8988T (cell line): ENCODE measurements at places on chromosomes 1 and 21.

DNA sequence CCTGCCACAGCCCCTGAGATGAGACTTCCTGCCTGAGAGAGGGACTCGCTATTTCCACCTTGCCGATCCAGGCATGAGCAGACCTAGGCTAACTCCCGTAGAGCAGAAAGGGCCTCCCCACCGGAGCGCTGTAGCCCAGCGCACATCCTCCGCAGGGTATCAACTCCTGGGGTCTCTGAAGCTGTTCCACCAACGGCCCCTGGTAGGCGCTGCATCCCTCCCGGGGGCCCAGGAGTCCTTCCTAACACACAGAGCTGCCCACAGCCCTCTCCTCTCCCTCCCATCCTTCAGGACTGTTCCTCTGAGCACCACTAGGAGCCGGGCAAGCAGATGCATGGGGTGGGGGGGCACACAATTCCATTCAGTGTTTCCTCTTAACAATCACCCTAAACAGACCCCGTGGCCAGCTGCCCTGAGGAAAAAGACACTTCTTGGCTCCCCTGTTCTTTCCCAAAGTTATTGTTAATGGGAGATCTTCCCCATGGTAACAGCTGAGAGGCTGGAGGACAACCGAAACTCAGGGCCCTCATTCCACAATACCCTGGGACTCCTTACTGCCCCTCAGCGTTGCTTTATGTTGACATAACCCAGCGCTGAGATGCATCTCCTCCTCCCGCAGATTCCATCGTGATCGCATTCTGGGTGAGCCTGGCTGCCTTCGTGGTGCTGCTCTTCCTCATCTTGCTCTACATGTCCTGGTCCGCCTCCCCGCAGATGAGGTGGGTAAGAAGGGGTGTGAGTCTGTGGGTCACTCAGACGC, 7.5 kb downstream of the MRAP start:
- no peak for DNase-seq

- no peak for DNase-seq
These were observed 87.1 kb downstream of the SLC5A9 start for GRCh38 chr1:48309564-48310082.

- no peak for DNase-seq
These were observed 60.3 kb downstream of the GALNT2 start for GRCh38 chr1:230127105-230128054.

- DNase-seq: no peak
These were observed 16.9 kb downstream of the AGO1 start for GRCh38 chr1:35899941-35900340.

DNA sequence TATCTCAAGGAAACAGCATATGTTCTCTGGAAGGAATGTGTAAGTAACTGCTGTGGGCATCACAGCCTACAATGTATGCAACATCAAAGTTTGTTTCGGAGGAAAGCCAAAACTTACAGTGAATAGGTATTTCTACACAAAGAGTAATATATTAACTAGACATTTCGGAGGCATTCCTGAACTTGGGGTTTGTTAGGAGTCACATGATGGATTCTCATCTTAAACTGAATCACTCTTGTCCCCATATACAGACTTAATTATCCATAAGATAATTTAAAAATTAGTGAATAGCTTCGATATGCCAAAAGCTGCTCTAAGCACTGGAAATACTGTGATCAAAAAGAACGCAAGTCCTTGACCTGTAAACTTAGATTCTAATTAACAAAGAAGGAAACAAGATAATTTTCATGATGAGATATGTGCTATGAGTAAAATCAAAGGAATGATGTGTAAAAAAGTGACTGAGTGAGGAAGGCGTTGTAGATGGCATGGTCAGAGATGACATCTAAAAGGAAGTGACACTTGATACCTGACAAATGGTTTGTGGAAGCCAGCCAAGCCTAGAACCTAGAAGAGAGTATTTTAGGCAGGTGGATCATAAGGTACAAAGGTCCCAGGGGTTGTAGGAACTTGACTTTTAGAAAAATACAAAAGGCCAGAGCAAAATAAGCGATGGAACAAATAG, 273.1 kb downstream of the MRPL39 start:
- no peak for DNase-seq

DNA sequence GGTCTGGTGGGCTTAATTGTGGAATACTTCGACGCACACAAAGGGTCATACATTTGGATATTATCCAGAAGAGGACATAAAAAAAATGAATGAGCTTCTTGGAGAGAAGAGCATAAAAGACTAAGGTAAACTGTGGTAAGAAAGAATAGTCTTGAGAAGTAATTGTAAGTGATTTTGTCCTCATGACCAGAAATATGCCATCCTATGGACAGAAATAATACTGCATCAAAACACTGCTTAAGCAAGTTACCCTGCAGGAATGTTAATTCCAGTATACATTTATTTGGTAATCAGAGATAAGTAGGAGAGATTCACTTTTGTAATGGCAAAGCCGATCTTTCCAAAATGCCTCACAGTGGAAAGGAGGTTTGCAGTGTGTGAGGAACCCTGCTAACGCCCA, 111.9 kb downstream of the NRIP1 start:
- DNase-seq: no peak

GRCh38 chr1:44776730-44777068, 1.4 kb downstream of the RPS8 start:
- no peak for DNase-seq

- no peak for DNase-seq
These were observed 171.9 kb upstream of the NR5A2 start for GRCh38 chr1:199855580-199855979.

DNA sequence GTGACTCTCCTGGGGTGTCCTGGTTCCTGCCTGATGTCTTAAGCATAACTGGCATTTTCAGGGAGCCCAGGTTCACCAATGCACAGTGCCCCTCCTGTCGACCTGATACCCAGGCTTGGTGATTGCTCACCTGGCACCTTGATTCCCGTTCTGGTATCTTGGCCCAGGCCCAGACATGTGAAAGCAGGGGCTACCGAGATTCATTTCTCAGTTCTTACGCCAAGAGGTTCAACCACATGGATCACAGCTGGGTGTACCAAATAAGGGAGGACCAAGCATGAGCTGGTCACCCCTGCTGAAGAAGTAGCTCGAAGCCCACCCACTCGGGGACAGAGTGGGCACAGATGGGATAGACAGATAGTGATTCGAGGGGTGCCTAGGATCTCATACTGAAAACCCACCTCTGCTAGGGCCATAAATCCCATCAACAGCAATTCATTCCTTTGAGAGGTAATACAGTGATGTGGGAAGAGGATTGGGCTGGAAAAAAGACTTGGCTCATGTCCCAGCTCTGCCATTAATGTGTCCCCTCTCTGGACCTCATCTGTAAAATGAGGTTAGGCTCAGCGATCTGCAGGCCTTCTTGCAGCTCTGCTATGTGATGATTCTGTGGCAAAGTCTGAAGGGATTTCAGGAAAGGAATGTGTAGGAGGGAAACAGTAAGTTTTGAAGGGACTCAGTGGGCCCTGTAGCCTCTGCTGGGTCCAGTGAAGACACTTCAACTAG, 2.7 kb downstream of the EPHX1 start:
- DNase-seq: no peak

DNA sequence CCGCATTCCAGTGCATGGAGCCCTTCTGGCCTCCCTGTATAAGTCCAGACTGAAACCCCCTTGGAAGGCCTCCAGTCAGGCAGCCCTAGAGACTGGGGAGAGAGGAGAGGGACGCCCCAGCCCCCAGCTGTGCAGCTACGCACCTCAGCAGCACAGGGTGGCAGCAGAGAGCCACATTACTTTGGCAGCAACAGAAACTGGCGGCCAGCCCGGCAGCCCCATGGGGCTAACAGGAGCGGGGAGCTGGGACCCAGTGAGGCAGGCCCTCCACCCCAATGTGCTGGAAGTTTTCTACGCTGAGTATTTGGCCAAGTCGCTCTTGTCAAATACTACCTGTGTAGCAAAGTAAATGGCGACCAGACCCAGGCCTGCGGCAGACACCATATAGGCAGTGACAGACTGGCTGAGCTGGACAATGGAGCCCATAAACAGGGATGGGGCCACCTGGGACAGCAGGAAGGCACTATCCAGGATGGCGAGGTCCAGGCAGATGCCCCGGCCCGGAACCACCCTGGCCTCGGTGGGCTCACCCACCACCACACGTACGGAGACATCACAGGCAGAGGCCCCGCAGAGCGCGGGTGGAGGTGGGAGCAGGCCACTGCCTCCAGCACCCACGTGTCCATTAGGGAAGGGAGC, 21.2 kb downstream of the SLC45A3 start:
- peak; percentile 94 for DNase-seq
